ENCODE measurements at places on chromosomes 6 and 20.
A peak's percentile ranks its signal among the peaks of the same experiment; 100 is the strongest.

GRCh38 chr20:25085756-25086495, 4.0 kb upstream of the VSX1 start:
- DNase-seq = no peak

DNA sequence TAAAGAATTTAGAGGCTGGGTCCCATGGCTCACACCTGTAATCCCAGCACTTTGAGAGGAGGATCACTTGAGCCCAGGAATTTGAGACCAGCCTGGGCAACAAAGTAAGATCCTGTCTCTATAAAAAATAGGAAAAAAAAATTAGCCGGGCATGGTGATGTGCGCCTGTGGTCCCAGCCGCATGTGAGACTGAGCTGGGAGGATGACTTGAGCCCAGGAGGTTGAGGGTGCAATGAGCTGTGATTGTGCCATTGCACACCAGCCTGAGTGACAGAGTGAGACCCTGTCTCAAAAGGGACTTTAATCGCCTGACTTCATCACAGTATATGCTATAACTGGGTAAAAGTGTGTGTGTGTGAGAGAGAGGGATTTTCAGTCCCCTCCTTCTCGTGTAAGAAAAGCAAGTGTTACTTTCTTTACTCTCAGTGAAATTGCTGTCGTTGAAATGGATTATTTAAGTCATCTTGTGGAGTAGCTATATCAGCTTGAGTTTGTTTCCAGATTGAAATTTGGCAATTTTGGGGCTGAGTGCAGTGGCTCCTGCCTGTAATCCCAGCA, 7.5 kb downstream of the NCOA3 start:
- DNase-seq = no peak

DNA sequence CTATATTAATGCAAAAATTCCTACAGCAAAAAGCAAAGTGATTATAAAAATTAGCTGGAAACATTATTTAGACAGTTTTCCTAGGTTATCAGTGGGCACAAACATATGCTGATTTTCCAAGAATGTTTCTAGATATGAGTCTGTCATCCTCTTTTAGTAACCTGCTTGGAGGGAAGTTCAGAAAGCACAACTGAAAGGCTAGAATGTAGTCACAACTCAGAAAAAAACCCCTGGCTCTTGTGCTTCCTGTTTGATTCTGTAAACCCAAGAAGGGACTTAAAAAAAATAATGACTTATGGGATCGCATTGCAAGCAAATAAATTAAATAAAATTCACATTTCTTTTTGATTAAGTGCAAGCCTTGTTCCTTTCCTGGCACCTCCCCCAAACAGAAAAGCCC, 708.4 kb upstream of the EPHA7 start:
- no peak for DNase-seq

- DNase-seq = no peak
These were observed 84.3 kb downstream of the GRM1 start for GRCh38 chr6:146113084-146113623.

GRCh38 chr20:38065764-38066375, 32.3 kb downstream of the RPRD1B start:
- DNase-seq = peak; percentile 50

Measured in heart right ventricle (tissue), 16 donors.